CD4-positive, alpha-beta T cell treated with Interleukin-15 for 1 hour (primary cell): ENCODE measurements at places on chromosomes 2 and 18.
A peak's percentile ranks its signal among the peaks of the same experiment; 100 is the strongest.

DNA sequence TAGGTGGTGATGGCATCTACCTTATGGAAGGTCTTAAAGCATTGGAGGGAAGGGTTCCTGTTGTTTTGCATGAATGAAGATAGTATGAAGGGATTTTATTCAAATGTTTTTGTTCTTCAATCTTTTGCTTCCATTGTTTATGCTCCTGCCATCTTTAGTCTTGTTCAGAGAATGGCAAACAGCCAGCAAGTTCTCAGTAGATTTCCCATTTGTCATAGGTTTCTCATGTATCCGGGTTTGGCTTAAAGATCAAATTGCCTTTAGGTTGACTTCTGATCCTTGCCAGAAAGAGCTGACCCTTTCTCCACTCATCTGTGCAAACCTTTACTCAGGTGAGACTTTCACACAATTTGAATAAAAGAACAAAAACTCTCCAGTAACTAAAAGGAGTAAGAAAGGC lies 44.2 kb upstream of the STAT4 start:
- no peak for DNase-seq

- no peak for DNase-seq
Observed at GRCh38 chr2:176130147-176130956, 847 bp downstream of the HOXD8 start.

DNA sequence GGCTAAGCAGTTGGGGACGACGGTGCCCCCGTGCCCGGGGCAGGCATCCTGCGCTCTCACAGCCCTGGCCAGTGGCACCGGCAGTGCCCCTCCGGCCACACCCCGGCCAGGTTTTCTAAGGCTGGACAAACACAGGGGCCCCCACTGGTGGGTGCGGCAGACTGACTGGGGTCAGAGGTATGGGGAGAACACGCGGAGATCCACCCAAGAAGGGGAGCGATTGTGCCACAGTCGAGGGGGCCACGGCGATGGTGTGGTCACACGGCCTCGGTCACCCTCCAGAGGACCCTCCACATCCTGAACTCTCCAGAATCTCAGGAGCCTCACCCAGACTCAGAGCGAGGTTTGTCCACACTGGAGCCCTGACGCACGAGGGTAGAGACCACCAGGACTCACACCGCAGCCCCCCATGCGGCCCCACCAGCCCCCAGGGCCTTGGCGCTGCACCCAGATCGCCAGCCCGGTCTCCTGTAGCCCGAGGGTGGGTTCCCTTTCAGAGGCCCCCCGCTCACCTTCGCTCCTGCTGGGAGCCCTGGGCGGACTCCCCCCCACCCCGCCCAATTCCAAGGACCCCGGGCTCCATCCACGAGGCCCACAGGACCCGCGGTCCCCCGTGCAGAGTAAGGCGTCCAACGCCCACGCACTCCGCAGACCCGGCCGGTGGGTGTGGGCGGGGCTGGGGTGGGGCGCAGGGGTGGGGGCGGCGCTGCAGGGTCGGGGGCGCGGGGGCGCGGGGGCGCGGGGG lies 15.2 kb downstream of the PDCD1 start:
- DNase-seq = no peak

- DNase-seq = no peak
Observed at GRCh38 chr2:68505603-68506159, 38.3 kb downstream of the APLF start.

DNA sequence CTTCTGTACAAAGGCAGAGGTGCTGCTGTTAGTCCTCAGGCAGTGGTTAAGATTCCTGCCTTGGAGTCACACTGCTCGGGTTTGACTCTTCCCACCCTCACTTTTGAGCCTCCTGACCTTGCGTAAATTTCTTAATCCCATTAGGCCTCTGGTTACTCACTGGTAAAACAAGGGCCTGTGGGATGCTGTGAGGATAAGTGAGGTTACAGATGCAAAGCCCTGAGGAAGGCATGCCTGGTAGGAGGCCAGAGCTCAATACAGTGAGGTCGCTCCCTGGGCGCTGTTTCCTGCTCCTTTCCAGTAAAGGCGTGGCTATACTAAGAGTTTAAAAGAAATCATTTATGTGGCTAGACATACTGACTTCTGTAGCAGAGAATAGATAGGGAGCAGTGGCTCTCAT lies 127.5 kb upstream of the TMEM200C start:
- no peak for DNase-seq

GRCh38 chr18:24799720-24800119 lies 339.3 kb downstream of the HRH4 start:
- DNase-seq = no peak

GRCh38 chr2:8003462-8004075 lies 678.3 kb upstream of the ID2 start:
- no peak for DNase-seq

DNA sequence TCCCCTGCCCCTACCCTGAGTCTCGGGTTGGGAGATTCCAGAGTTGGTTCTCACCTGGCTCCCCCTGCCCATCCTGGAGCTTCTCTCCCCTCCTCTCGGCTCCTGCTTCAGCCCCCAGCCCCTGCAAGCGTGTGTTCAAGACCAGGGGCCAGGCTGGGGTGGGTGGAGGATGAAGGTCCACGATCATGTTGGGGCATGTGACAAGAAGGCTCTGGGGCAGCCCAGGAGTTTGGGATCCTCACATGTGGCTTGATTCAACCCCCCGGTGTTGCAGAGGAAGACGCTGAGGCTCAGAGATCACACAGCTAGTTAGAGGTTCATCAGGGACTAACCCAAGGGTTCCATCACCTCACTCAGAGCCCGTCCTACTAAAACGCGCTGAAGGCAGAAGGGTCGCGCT lies 14.2 kb upstream of the TUBB6 start:
- DNase-seq = no peak

GRCh38 chr2:186595219-186595618 lies 5.4 kb downstream of the ITGAV start:
- DNase-seq = no peak

- no peak for DNase-seq
Observed at GRCh38 chr2:178018141-178018540, 54.4 kb downstream of the PDE11A start.

DNA sequence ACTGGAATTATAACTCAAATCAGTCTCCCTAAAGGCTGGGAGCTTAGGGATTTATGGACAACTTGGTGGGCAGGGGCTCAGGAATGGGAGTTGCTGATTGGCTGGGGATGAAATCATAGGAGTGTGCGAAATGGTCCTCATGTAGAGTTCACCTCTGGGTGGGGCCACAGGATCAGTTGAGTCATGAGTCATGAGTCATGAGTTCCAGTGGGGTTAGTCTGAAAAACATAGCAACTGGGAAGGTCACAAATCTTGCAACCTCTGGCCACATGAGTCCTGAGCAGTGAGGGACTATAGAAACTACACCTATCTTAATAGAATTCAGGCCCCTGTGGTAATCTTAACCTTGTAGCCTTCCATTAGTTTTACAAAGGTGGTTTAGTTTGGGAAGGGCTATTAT lies 383.3 kb downstream of the RBM43 start:
- DNase-seq = no peak

DNA sequence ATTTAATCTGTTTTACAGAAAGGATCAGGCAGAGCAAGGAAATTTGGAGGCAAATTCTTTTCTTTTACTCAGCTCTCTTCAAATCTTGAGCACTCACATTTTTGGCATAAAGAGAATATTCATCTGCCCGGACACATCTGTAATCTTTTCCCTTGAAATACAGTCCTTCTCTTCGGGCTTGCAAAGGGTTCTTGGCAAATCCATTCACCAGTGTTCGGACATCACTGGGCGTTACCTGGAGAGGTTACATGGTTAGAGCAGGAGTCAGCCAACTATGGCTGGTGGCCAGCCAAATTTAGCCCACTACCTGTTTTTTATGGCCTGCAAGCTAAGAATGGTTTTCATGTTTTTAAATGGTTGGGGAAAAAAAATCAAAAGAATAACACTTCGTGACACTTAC lies 2.1 kb downstream of the PFN4 start:
- DNase-seq = no peak

DNA sequence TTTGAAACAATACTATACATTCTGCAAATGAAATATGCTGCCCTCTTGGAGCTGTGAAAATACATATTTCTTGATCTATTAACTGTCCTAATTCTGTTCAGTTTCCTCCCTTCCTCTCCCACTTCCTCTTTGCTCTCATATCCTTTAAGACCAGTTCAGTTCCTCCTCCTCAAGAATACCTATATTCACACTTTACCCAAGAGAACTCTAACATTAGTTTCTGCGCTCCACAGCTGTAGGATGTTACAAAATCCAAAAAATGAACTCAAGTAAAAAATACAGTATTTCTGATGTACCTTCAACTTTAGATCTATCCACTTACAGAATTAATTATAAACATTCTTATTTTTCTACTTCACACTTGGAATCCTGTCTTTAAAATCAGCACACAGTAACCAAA lies 5.4 kb downstream of the ITSN2 start:
- no peak for DNase-seq

GRCh38 chr2:120746144-120746543 lies 10.5 kb downstream of the GLI2 start:
- no peak for DNase-seq

GRCh38 chr2:30197570-30198192 lies 33.7 kb upstream of the LBH start:
- DNase-seq = no peak

DNA sequence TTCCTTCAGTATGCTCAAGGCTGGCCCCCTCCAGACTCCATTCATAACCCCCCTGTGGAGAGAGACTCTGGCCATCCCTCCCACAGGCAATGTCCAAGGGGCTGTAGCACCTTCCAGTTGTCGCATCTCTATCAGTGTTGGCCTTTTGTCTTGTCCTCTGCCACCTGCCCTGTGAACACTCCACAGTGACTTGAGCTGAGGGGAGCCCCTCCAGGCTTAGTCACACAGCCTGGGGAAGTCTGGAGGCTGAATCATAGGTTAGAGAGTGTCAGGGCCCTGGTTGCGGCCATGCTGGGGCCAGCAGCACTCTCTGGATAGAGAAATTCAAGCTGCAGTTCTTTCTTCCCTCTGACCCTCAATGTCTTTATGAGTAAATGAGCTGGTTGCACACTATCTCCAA lies 64.7 kb downstream of the GYPC start:
- no peak for DNase-seq

DNA sequence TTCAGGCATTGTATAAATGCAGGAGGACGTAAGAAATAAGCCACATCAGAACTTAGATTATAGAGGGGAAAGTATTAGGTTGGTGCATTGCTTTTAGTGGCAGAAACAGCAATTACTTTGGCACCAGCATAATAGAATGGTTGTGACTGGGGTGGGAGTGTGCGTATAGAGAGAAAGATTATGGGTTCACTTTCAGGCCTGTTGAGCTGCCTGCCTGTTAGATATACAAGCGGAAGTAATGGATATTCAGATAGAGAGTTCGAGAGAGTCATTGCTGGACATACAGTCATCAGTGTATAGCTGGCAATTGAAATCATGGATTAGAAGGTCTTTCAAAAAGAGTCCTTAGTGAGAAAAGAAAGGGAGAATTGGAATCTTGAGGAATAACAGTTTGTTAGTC lies 139.2 kb upstream of the MYO3B start:
- DNase-seq = no peak

- DNase-seq = no peak
Observed at GRCh38 chr2:52960881-52961280, 806.7 kb upstream of the CHAC2 start.

DNA sequence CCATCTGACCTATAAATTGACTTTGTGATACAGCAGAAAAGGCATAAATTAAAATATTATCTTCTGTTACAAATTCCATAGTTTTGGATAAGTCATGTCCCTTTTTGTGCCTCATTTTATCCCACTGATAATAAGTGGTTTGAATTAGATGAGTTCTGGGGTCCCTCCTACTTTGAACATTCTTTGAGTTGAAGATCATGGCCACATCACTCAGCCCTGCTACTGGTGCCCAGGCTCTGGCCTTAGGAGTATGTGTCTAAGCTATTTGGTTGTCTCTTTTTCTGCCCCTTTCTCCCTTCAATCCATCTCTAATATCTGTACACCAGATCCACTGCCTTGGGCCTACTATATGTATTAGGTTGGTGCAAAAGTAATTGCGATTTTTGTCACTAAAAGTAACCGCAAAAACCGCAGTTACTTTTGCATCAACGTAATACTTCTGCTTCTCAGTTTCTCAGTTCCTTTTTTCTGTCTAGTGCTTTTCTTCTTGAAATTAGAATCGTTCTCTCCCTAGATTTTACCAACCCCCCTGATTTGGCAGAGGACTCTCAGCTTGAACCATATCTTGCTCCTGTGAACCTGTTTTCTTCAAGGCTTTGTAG lies 362.5 kb upstream of the TNP1 start:
- DNase-seq = no peak

GRCh38 chr2:63861220-63861822 lies 19.6 kb downstream of the UGP2 start:
- DNase-seq = peak; percentile 54
